ENCODE measurements at places on chromosomes 4 and X.

GRCh38 chrX:107823456-107823855 is 2.2 kb upstream of the MID2 start:
- no peak for DNase-seq

DNA sequence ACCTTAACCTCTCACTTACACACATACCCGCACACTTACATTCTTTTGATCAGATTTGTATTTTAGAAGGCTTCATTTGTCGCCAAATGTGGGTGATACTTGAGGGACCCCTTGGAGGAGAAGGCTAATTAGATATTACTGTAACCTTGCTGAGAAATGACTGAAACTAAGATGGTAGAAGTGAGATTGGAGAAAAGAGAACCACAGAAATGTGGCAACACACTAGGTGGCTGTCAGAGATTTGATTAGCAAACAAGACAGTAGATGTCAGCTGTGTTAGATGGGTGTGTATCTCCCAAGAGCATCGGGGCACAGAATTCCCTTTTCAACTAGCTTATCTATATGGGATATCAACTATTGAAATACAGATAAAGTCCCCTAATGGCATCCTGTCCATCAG is 149.3 kb upstream of the FABP2 start:
- no peak for DNase-seq

GRCh38 chrX:1210844-1211243 is 1.6 kb downstream of the CRLF2 start:
- no peak for DNase-seq

DNA sequence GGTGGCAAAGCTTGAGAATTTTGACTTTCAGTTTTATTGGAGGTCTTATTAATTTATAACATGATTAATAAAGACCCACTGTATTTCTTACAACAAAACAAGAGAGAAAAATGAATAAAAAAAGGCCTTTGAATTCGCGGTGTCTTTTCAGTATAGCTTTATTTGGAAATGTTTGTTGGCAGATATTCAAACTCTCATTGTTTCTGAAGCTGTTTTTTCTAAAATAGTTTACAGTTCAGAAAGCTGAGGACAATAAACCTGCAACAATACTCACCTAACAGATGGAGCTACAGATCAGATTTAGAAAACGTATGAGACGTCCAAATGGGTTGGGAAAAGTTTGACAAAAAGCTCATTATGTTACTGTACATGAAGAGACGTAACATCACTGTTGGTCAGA is 2.4 kb upstream of the SPARCL1 start:
- no peak for DNase-seq

DNA sequence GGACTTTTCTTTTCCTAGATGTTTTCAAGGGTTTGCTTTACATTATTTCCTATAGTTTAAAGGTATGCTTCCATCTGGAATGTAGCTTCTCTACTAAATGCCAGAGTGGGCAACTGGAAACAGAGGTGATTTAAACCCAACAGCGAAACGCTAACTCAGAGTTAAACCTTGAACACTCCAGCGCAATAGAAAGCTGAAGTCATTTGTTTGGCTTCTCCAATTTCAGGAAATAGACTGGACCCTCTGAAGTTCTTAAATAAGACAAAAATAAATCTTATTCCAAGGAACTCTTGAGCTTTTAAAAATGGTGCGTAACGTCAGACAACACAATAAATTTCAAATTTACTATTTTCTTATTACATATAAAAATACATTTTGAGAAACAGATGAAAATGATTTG is 1560.0 kb upstream of the TENM3 start:
- no peak for DNase-seq

DNA sequence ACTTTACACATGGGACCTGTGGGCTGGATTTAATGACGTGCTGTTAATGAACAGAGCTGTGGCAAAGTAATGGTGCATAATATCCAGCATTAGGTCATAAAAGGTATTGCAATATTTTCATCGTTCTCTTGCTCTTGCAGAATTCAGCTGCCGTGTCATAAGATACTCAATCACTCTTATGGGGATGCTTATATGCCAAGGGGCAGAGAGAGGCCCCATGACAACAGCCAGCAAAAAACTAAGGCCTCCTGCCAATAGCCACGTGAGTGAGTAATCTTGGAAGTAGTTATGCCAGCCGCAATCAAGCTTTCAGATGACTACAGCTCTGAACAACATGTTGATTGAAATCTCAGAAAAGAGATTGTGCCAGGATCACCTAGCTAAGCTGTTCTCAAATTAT is 616.9 kb downstream of the FSTL5 start:
- DNase-seq: no peak

DNA sequence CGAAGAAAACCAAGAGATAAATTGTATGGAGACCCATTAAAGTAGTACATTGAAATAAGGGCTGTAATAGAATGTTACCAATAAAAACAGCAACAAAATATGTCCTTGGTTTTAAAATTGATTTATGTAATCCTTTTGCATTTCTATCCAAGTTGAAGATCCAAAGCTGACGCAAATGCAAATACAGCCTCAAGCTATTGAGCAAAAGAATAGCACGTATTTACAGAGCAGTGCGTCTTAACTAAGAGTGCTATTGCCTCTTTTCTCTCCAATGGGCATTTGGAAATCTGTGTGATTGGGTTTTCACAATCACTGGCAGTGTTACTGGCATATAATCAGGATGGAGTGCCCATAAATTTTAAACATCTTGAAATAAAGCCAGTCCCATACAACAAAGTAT is 417.4 kb downstream of the TLL1 start:
- no peak for DNase-seq
